GM20000 (cell line): ENCODE measurements at places on chromosomes 1 and 21.

GRCh38 chr1:20742671-20743070 lies 10.2 kb upstream of the SH2D5 start:
- no peak for DNase-seq

DNA sequence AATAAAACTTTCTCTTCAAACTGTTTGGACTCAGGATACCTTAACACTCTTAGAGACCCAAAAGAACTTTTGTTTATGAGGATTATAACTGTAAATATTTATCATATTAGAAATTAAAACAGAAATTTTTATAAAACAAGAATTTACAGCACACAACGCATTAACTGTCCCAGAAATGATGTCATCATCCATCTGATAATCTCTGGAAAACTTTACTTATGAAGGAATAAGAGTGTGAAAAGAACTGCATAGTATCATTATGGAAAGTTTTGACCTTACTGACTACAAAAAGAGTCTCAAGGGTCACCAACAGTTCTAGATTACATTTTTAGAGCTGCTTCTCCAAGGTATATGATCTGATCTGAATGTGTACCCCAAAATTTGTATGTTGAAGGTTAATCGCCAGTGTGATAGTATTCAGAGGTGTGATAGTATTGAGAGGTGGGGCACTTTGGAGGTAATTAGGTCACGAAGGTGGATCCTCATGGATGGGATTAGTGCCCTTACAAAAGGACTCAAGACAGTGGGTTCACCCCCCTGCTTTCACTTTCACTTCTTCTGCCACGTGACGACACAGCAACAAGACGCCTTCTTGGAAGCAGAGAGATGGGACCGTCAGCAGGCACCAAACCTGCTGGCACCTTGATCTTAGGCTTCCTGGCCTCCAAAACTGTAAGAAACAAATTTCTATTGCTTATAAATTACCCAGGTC lies 95.7 kb upstream of the NR5A2 start:
- no peak for DNase-seq

DNA sequence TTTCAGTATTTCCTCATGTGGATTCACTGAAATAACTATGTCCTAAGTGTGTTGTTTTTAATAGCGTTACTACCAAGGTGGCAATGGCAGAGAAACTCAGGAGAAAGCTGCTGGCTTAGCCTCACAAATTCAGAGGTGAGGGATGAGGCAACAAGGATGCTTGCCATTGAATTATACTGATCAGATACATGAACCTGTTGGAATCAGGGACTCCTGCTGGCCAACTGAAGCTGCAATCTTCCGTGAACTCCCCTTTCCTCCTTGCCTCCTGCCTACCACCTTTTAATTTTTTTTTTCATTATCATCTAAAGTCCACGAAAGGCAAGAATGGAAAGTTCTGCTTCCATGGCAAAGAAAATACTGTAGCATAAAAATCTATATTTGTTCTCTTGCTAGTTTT lies 254.7 kb downstream of the NFIA start:
- DNase-seq, result no peak

DNA sequence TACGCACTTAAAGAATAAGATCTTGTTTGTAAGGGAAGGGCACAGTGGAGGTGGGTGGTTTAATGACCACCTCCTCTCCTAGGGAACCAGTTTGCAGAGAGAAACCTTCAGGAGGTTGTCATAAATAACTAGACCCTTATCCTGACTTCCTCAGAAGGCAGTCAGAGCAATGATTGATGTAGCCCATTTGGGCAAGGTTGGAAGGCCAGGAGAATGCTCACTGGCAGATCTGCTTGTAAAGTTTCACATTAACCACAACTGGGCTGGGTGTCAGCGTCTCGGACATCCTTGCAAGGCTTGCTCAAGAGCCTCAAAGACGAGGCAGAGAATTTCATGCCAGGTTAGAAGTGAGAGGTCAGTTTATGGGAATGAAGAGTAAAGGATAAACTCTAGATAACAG lies 87.6 kb upstream of the TRABD2B start:
- no peak for DNase-seq

- DNase-seq, result no peak
These were observed 2.6 kb downstream of the CAPN8 start for GRCh38 chr1:223662943-223663342.

GRCh38 chr1:153679337-153680119 lies 1.0 kb downstream of the NPR1 start:
- DNase-seq, result peak; percentile 54

GRCh38 chr1:241079047-241079446 lies 278.0 kb downstream of the RGS7 start:
- DNase-seq, result no peak

- no peak for DNase-seq
These were observed 21.7 kb upstream of the SLC19A2 start for GRCh38 chr1:169507413-169507812.
